ENCODE measurements at places on chromosomes 7 and 10. TPM values are rescaled to one million over a fixed set of nuclear protein-coding genes. Genes with fewer than 3 reads are reported as not detected.

- no peaks in the 10 kb centered on the region for H3K4me1 ChIP-seq
- no peak overlapping the region for H3K4me3 ChIP-seq
- H3K27ac ChIP-seq, result no peak overlapping the region
Measured at GRCh38 chr10:101478956-101479355, 109.1 kb downstream of the POLL start.

- no peaks in the 10 kb centered on the region for H3K36me3 ChIP-seq
- no peak for DNase-seq
- peaks cover 11% of the 10 kb centered on the region for H3K27me3 ChIP-seq
- no peak overlapping the region for H3K4me3 ChIP-seq
Measured at GRCh38 chr10:78831461-78831860, 237.3 kb upstream of the ZMIZ1 start.

GRCh38 chr7:121329191-121330052 is 622 bp downstream of the WNT16 start:
- H3K4me1 ChIP-seq, result no peaks in the 10 kb centered on the region
- H3K27me3 ChIP-seq, result peaks cover 21% of the 10 kb centered on the region

GRCh38 chr10:49619613-49620012 is 5.8 kb downstream of the CHAT start:
- H3K36me3 ChIP-seq, result no peaks in the 10 kb centered on the region
- H3K4me1 ChIP-seq, result no peaks in the 10 kb centered on the region
- H3K27me3 ChIP-seq, result peaks cover 57% of the 10 kb centered on the region
- no peak overlapping the region for H3K27ac ChIP-seq
- no peak for DNase-seq

GRCh38 chr7:22801912-22802311 is 20.7 kb downstream of the TOMM7 start:
- no peak for DNase-seq
- H3K4me3 ChIP-seq, result no peak overlapping the region

DNA sequence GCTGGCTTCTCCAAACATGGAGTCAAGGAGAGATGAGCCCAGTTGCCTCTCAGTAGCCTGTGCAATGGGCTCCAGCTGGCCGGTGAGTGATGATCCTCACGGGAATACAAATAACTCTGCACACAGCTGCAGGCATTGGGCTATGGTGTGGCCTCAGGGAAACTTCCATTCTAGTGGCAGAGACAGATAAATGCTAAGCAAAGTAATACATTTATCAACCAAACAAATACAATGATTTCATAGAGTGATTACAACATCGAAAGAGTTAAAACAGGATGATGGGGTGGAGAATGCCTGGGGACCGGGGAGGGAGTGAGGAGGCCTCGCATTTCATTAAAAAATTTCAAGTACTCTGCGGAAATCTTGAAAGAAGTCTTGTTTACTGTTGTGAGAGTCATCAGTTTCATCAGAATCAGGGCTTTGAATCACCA is 15.0 kb upstream of the AKR1B1 start:
- no peaks in the 10 kb centered on the region for H3K36me3 ChIP-seq
- H3K27me3 ChIP-seq, result no peaks in the 10 kb centered on the region
- H3K4me3 ChIP-seq, result no peak overlapping the region
- peak overlapping the region; percentile 5 for H3K27ac ChIP-seq
- H3K4me1 ChIP-seq, result no peaks in the 10 kb centered on the region
- DNase-seq, result peak; percentile 64

DNA sequence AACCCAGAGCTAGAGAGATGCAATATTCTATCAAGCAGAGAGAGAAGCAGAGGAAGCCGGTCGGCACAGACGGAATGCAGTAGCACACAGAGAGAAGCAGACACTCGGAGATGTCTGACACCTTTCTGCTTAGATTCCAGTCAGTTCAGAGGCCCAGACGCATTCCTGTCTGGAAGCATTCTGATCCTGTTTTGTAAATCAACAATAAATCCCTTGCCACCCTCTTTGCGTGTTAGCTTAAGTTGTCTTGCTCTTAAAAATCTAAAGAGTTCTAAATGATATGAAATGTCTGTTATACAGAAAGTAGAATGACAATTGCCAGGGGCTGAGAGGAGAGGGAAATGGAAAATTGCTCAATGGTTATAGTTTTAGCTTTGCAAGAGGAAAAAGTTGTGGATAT is 27.4 kb upstream of the ATRNL1 start:
- no peaks in the 10 kb centered on the region for H3K4me1 ChIP-seq
- H3K27ac ChIP-seq, result no peak overlapping the region
- peaks cover 15% of the 10 kb centered on the region for H3K27me3 ChIP-seq
- no peak for DNase-seq
- H3K36me3 ChIP-seq, result no peaks in the 10 kb centered on the region

GRCh38 chr10:86234107-86234506 is 132.5 kb downstream of the GRID1 start:
- no peak for DNase-seq
- no peak overlapping the region for H3K27ac ChIP-seq
- H3K36me3 ChIP-seq, result no peaks in the 10 kb centered on the region
- no peak overlapping the region for H3K4me3 ChIP-seq
- H3K27me3 ChIP-seq, result peaks cover 1% of the 10 kb centered on the region
- H3K4me1 ChIP-seq, result no peaks in the 10 kb centered on the region

DNA sequence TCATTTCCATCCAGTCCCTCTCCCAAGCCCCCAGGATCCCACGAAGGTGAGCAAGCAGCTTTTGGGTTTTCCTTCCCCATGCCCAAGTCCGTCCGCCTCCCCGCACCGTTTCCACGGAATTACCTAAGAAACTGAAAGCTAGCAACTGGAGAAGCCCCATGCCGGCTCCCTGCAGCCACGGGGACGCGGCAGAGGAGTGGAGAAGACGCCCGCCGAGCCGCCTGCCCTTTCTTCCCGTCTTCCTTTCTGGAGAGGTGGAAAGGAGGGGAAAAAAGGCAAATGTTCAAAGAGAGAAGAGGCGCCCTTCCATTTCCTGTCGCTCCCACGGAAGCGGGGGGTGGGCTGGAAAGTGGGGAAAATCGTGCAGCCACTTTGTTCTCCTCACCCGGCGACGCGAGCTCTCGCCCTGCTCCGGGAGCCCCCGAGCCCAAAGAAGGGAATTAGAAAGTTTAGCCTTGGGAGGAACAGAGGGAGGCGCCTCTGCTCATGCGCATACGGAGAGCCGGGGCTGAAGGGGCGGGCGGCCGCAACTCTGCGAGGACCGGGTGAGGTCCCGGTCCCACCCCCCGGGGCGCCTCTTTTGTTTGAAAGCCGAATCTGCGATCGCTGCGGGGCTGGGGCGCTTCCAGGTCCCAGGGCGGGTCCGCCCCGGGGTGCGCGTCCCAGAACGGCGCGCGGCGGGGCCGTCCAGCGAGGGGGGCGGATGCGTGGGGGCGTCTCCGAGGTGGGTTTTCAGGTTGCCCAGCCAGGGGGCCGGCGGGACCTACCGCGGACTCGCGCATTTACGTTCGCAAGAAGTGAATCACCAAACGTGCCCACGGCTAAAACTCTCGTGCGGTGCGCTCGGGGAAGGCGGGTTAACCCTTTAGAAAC is at the start of gene LAMB1:
TSS of gene LAMB1 (minus strand) at position 436 of the 873 bp plus-strand sequence. CDS start at position 160, 276 bp downstream.
- H3K4me3 ChIP-seq, result peak within 1 kb of the TSS; percentile 88
- H3K36me3 ChIP-seq, result peaks cover 15% of the 10 kb centered on the region
- peak within 1 kb of the TSS; percentile 93 for H3K27ac ChIP-seq

- peaks cover 4% of the 10 kb centered on the region for H3K4me1 ChIP-seq
- H3K4me3 ChIP-seq, result no peak overlapping the region
- no peak for DNase-seq
- peaks cover 4% of the 10 kb centered on the region for H3K36me3 ChIP-seq
Measured at GRCh38 chr7:128100225-128100948, 69.2 kb upstream of the LRRC4 start.

GRCh38 chr7:21134631-21135030 is 293.3 kb upstream of the SP4 start:
- H3K4me1 ChIP-seq, result no peaks in the 10 kb centered on the region
- DNase-seq, result no peak
- H3K36me3 ChIP-seq, result no peaks in the 10 kb centered on the region
- H3K27me3 ChIP-seq, result no peaks in the 10 kb centered on the region
- H3K27ac ChIP-seq, result no peak overlapping the region
- H3K4me3 ChIP-seq, result no peak overlapping the region

DNA sequence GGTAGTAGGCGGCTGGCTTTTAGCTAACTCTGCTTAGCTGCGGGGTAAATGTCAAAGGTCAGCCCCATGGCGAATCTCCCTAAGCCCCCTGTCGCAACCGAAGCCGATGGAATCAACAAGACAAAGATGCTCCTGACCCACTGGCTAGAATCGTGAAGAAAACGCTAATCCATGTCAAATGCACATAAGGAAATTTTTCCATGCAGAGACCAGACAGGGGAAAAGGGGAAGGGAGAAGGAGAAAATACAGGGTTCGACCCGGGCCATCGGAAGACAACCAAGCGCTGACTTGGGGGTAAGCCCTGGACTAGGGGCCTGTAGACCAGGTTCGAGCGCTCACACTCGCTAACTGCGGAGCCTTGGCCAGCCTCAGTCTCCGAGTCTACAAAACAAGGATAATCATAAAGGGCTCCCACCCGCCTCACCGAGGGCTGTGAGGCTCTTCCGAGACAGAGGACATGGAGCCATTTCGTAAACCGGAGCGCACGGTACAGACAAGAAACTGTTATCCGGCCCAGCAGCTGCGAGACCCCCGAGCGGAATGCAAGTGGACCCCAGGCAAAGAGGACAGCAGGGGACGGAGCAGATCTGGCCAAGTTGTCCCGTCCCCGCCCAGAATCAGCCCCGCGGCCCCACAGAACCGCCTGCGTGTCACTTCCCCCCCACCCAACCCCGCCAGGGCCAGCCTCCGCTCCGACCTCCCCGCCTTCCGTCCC is 507 bp downstream of the SAR1A start:
- H3K4me1 ChIP-seq, result peaks cover 12% of the 10 kb centered on the region
- no peak for DNase-seq
- H3K36me3 ChIP-seq, result peaks cover 4% of the 10 kb centered on the region
- no peaks in the 10 kb centered on the region for H3K27me3 ChIP-seq
- peak overlapping the region; percentile 99 for H3K4me3 ChIP-seq

- no peak overlapping the region for H3K4me3 ChIP-seq
- no peaks in the 10 kb centered on the region for H3K27me3 ChIP-seq
- no peak for DNase-seq
- H3K36me3 ChIP-seq, result no peaks in the 10 kb centered on the region
Measured at GRCh38 chr7:136495081-136495480, 373.4 kb upstream of the CHRM2 start.

DNA sequence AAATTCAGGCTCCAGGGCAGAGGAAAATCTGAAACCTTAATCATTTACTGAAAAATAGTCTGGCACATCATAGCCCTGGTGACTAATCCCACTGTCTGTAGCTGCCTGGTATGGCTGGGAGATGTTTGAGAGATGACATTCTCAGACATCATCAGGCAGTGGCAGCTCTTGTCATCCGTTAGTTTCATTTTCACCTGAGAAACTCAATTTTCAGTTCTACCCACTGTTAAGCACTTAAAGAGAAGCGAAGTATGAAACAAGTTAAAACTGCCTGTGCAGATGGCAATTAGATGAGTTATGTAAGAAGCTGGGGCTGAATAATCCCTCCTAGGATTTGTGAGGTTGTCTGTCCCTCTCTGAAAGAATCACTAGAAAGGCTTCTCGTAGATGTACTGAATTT is 150.2 kb downstream of the NSUN6 start:
- peak; percentile 72 for DNase-seq
- no peak overlapping the region for H3K4me3 ChIP-seq
- no peak overlapping the region for H3K27ac ChIP-seq
- peaks cover 6% of the 10 kb centered on the region for H3K4me1 ChIP-seq

GRCh38 chr7:17067691-17068090 is 185.9 kb upstream of the AGR3 start:
- no peaks in the 10 kb centered on the region for H3K36me3 ChIP-seq
- no peaks in the 10 kb centered on the region for H3K4me1 ChIP-seq
- no peak for DNase-seq
- no peak overlapping the region for H3K4me3 ChIP-seq
- H3K27ac ChIP-seq, result no peak overlapping the region

- H3K4me1 ChIP-seq, result no peaks in the 10 kb centered on the region
- no peak for DNase-seq
- H3K27ac ChIP-seq, result no peak overlapping the region
- H3K27me3 ChIP-seq, result no peaks in the 10 kb centered on the region
- no peak overlapping the region for H3K4me3 ChIP-seq
Measured at GRCh38 chr7:148437043-148437442, 153.5 kb upstream of the C7orf33 start.

- H3K27me3 ChIP-seq, result peaks cover 2% of the 10 kb centered on the region
- H3K4me3 ChIP-seq, result no peak overlapping the region
- H3K4me1 ChIP-seq, result no peaks in the 10 kb centered on the region
Measured at GRCh38 chr10:59517341-59517899, 155.1 kb upstream of the FAM13C start.

DNA sequence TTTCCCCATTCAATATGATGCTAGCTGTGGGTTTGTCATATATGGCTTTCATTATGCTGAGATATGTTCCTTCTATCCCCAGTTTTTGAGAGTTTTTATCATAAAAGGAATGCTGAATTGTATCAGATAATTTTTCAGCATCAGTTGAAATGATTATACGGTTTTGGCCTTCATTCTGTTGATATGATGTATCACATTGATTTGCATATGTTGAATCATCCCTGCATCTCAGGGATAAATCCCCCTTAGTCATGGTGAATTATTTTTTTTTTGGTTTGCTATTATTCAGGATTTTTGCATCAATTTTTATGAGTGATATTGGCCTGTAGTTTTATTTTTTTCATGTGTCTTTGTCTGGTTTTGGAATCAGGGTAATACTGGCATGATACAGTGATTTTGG is 1152.3 kb upstream of the C7orf33 start:
- H3K27me3 ChIP-seq, result no peaks in the 10 kb centered on the region
- H3K4me3 ChIP-seq, result no peak overlapping the region
- no peak overlapping the region for H3K27ac ChIP-seq
- H3K4me1 ChIP-seq, result no peaks in the 10 kb centered on the region
- DNase-seq, result peak; percentile 46

DNA sequence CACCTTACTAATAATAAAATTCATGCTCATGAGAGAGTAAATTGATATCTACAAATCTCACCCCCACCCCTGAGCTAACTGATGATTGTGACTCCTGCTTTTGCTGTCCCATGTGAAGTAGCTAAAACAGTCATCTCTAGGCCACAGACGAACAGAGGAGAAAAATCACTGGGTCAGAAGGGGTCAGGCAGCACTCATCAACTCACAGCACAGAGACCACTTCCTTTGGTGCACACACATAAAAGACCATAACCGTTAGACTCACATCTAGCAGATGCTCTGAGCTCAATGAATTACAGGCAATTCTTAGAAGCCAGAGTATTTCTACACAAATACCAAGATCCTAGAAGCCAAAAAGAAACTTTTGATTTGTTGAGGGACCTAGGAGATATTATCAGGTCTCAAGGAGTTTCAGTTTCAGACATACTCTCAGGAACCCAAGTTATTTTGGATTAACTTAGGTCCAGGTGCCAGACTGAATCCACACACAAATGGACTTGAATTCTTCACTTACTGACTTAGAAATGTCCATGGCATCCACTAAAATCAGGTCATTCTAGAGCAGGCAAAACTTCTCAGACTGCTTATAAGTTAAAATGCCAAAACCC is 65.0 kb upstream of the TES start:
- no peaks in the 10 kb centered on the region for H3K27me3 ChIP-seq
- no peak overlapping the region for H3K27ac ChIP-seq

GRCh38 chr7:97731736-97732564 is at the start of gene TAC1:
TSS of gene TAC1 (plus strand) at chr7:97732086. CDS start at chr7:97732613, 527 bp downstream.
- H3K27ac ChIP-seq, result no peak within 1 kb of the TSS
- no peak within 1 kb of the TSS for H3K4me3 ChIP-seq
- H3K27me3 ChIP-seq, result peaks cover 18% of the 10 kb centered on the region
- no peaks in the 10 kb centered on the region for H3K4me1 ChIP-seq

The MYL10 gene
- not detected for total RNA-seq

The GPER1 gene
- 2.0 TPM for total RNA-seq

The SRI gene
- 83.3 TPM for total RNA-seq
